ENCODE measurements at places on chromosomes 5 and 9.

- no peak for DNase-seq
These were observed 26.3 kb downstream of the REEP5 start for GRCh38 chr5:112895682-112896081.

- no peak for DNase-seq
These were observed 343.4 kb downstream of the DNAH5 start for GRCh38 chr5:13601112-13601511.

DNA sequence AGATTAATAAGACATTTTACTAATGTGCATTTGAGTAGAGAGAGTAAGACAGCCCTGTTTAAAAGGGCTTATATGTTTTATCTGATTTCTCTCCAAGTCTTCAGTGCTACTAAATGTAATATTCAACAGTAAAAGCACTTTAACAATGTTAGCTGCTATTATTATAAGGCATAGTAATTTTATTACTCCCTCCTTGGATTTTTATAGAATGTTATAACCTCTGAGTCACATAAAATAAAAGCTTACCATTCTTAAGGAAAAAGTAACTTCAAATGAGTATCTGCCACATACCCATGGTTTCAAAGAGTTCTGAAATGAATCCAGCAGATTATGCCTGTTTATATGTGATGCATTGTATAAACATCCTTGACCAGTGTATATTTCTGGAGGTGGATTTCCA, 19.0 kb downstream of the SPDL1 start:
- no peak for DNase-seq

DNA sequence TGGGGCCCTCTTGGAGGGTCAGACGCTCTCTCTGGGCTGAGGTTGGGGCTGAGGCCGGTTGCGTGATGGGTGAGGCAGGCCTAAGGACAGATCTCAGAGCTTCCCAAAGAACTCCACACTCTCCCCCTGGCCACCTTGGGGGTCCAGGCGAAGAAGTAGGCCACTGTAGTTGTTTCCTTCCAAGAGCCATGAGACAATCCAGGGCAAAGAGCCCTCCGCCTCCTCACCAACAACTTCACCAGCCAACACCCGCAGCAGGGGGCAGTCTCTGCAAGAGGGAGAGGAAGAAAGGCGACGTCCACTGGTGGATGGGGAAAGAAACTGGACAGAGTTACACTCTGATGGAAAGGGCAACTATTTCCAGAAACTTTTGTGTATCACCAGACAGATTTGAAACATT, 10.7 kb downstream of the SLC35A4 start:
- DNase-seq = no peak

GRCh38 chr9:10130061-10130675, 482.6 kb downstream of the PTPRD start:
- DNase-seq = no peak

Data from NCI-H446 (cell line).